ENCODE measurements at places on chromosomes 16 and 17.

GRCh38 chr16:80723091-80723490 is 81.3 kb downstream of the CDYL2 start:
- DNase-seq, result no peak

- no peak for DNase-seq
These were observed 54.5 kb upstream of the MTSS2 start for GRCh38 chr16:70740174-70740913.

DNA sequence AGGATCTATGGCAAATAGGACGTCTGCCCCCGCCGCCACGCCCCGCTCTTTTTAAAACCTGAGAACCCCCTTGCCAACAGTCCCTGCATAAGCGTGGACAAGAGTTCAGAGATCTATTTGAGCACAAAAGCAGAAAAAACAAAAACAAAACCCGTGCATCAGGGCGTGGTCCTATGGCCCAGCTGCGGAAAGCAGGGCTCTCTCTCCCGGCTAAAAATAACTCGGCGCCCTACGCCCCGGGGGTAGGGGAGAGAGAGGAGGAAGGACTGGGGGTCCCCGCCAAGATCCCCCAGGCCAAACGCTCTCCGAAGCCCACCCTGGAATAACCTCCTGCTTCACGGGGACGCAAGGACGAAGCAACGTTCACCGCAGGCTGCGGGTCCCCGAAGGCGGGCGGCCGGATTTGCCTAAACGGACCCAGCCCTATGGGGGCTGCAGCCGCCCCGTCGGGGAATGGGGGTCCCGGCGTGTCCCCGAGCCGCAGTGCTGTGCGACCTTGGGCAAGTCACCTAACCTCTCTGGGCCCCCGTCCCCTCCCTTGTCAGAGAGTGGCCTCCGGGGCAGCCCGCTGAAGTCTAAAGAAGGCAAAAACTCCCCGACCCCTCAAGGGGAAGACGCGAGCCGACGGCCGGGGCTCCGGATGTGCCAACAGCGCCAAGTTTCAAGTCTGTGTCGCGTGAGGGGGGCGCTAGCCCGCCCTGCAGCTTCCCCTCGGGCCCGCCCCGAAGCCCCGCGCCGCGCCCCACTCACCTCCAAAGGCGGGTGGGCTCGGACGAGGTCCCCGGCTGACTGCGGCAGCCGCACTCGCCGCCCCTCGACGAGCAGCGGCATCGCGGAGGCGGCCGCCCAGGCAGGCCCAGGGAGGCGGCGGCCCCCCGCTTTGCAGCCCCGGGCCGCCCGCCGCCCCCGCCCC is 477 bp downstream of the NTAN1 start:
- DNase-seq, result peak; percentile 65

GRCh38 chr17:75430159-75430974 is 24.9 kb upstream of the GRB2 start:
- DNase-seq, result no peak

DNA sequence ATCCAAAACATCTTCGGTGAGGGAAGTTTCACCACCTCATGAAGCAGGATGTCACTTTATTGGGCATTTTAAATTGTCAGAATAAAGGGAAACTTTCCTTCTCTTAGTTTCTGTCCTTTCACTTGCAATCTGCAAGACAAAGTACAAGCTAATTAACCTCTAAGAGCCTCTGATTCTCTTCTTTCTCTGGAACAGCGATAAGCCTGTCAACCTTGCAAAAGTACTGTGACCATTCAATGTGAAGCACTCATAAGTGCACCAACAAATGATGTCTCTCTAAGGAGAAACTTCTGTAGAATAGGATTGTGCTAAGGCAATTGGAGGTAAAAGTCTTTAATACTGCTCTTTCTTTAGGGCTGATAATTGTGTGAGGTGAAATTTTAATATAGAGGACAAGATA is 1622.3 kb downstream of the CDH8 start:
- no peak for DNase-seq

All from GM12892 (cell line).